Kidney glomerular epithelial cell (primary cell): ENCODE measurements at places on chromosomes 6 and 20.
A peak's percentile ranks its signal among the peaks of the same experiment; 100 is the strongest.

DNA sequence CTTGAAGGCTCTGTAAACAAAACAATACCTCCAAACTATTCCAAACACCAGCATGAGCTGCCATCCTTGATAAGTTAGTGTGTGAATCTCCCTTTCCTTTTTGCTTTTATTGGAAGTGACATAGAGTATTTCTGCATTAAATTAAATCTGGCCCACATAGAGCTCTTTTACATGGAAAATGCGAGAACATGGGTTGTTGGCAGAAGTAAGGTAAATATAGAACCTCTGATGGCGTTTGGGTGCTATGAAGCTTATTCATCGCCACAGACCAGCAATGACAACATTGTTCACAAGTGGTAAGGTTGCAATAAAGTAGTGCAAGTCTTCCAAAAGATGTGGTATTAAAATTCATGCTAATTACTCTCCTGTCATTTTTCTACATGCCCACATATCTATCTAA, 445.8 kb upstream of the JAG1 start:
- no peak for DNase-seq

DNA sequence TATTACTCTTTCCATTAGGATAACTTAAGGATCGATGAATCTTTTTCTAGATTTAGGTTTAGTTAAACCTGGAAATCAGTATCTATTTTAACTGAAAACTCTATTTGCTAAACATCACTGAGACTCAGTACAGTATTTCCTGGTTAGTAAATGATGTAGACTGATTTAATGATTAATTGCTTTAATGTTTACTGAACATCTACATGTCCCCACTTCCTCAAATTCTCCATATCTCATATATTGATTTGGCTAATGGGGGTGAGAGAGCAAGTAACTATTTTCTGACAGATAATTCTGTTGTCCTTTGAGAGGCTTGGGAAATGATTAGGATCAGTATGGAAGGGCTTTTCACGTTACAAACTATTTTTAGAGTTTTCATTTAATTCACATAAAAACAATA, 10.3 kb downstream of the MKKS start:
- no peak for DNase-seq

GRCh38 chr6:120735641-120736040, 598.6 kb downstream of the TBC1D32 start:
- DNase-seq: no peak

DNA sequence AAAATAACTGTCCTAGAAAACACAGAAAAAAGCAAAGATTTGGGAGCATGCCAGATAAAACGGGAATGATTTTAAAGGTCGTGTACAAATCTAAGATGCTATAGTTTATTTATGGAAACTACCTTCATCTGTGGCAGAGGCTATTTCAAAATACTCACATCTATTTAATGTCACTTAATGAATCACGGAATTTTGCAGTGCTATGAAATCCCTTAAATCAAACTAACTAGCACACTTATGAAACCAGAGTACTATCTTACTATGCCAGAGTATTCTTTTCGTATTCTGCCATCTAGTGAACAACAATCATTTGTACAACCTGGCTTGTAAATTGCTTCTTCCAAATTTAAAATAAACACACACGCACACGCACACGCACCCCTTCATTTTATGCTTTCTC, 77.9 kb upstream of the BMP5 start:
- peak; percentile 36 for DNase-seq

- no peak for DNase-seq
These were observed 732 bp downstream of the CYP24A1 start for GRCh38 chr20:54172856-54173652.

- no peak for DNase-seq
These were observed 93.2 kb downstream of the DLGAP4 start for GRCh38 chr20:36399147-36399968.

DNA sequence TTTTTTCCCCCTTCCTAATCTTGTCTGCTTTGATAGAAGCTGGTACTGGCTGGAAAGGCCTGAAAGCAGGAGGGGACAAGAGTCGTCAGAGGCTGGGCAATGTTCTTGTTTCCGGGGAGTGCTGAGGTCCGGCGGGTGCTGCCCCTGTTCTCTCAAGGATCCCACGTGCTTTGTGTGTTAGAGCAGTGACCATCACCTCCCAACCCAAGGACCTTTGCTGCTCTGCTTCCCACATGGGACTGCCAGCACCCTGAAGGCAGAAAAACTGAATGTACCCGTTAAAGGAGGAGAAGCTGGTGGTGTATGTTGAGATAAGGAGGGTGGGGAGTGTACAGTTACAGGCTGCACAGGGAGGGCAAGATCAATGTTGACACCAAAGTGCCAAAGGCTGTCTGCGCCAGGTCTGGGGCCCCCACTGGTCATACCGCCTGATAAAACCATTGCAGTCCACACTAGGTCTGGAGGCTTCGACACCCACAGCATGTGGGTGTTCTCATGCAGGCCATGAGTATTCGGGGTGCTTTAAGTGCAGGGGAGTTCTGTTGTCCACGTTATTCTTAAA, 15.0 kb downstream of the C20orf173 start:
- no peak for DNase-seq
